ENCODE measurements at places on chromosomes 2 and 18. TPM values are rescaled to one million over a fixed set of nuclear protein-coding genes. Genes with fewer than 3 reads are reported as not detected.

DNA sequence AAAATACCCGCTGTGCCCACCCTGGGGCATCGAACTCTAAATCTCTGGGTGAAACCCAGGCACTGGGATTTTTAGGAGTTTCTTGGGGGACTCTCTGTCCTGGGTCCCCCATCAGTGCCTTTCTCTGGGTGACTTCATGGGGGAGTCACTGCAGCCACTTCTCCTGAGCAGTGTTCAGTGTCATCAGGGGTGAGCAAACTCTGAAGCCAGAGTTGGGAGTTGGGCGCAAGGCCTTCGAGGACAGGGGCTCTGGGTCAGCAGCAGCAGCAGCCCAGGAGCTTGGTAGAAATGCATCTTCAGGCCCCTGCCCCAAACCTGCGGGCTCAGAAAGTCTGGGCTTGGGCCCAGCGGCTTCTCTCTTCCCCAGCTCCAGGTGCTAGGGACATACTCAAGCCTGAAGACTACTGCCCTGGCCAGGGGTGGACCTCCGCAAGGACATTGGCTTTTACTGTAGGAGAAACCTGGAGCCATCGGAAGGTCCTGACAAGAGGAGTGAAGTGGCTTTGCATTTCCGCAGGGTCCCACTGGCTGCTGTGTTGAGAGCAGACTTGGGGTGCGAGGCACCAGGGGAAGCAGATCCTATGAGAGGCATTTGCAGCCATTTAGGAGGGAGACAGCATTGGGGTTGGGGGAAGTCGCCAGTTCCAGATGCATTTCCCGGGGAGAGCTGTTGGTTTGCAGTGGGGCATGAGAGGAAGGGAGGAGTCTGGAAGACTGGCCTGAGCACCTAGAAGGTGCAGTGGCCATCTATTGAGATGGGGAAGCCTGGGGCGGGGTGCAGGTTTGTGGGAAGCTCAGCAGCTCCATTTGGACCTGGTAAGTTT, 51.5 kb upstream of the FAHD2A start:
- DNase-seq, result no peak

GRCh38 chr2:232387451-232388171, 9.1 kb downstream of the ALPP start:
- DNase-seq, result no peak

DSG4 gene
- not detected for total RNA-seq

GRCh38 chr2:191066197-191066918, 52.4 kb upstream of the STAT1 start:
- no peak for DNase-seq

DNA sequence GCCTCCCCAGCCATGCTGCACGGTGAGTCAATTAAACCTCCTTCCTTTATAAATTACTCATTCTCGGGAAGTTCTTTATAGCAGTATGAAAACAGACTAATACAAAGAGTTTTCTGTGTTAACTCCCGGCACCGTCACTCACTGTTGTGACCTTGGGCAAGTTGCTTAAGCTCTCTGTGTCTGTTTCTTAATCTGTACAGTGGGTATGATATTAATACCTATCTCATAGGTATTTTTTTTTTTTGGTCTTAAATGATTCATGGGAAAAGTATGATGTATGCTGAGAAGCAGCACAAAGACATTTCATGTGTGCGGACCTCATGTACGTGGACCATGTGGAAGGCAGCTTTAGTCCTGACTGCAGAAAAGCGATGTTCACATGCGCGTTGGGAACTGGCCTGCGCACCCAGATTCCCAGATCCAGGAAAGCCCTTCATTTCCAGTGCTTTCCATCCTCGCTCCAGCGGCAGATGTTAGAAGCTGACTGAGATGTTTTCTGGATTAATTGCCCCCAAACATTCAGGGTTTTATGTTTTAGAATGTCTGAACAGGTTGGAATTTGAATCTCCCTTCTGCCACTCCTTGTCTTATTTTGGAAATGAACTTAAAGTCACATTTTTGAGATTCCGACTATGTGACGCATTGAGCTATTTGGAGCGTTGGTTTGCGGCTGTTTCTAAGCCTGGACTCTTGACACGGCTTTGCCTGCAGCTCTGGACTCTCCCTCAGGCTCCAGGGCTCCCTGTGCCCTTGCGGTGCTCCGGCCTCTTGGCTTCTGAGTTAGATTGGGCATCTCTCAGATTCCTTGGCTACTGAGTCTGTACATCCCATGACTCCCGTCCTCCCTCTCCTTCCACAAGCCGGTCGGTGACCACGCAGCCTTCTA, 61.4 kb downstream of the SLC4A3 start:
- peak; percentile 94 for DNase-seq

GRCh38 chr2:111930875-111931274, 32.5 kb downstream of the MERTK start:
- DNase-seq, result peak; percentile 28

Data from HFFc6 (cell line).